ENCODE measurements at places on chromosomes 5 and 9. TPM values are rescaled to one million over a fixed set of nuclear protein-coding genes. Genes with fewer than 3 reads are reported as not detected.

STKLD1 gene
- 2.0 TPM for total RNA-seq

FBXL7 gene
- total RNA-seq, result 19.6 TPM

ZFP2 gene
- 3.6 TPM for total RNA-seq

MYO10 gene
- total RNA-seq, result 50.9 TPM

RRAGA gene
- 68.5 TPM for total RNA-seq

CCDC152 gene
- 1.6 TPM for total RNA-seq

WDR5 gene
- 19.3 TPM for total RNA-seq

GALNT12 gene
- total RNA-seq, result 3.9 TPM

SPATA31D1 gene
- total RNA-seq, result not detected

GPR150 gene
- not detected for total RNA-seq

SLC23A1 gene
- total RNA-seq, result 6.2 TPM

WNT8A gene
- total RNA-seq, result 0.18 TPM

MAMDC2 gene
- 5.7 TPM for total RNA-seq

CARTPT gene
- 0.23 TPM for total RNA-seq

ARL14EPL gene
- not detected for total RNA-seq

HSPA4 gene
- 58.7 TPM for total RNA-seq

IFNK gene
- total RNA-seq, result not detected

BTNL3 gene
- not detected for total RNA-seq

ADAMTS19 gene
- 8.5 TPM for total RNA-seq

NDOR1 gene
- total RNA-seq, result 10.3 TPM

BICD2 gene
- total RNA-seq, result 37.0 TPM
